ENCODE measurements at places on chromosomes 3 and 15. TPM values are rescaled to one million over a fixed set of nuclear protein-coding genes. Genes with fewer than 3 reads are reported as not detected.

DNA sequence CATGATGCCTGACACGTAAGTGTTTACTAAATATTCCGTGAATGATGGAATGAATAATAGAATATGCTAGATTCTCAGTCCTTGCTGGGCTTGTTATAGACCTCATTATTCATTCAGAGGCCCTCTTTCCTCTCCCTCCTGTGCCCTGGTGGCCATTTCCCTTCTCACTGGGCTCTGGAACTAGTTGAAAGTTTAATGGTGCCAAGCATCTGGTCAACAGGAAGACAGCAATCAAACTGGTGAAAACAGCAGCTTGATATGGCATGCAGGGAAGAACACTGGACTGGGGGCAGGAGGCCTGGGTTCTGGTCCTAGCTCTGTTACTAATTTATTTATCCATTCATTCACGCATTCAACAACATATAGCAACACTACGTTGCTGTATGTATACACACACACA, 3.7 kb upstream of the APOD start:
- H3K4me1 ChIP-seq, result peaks cover 8% of the 10 kb centered on the region
- no peaks in the 10 kb centered on the region for H3K36me3 ChIP-seq
- H3K27me3 ChIP-seq, result no peaks in the 10 kb centered on the region
- H3K27ac ChIP-seq, result no peak overlapping the region

- DNase-seq, result no peak
- H3K4me1 ChIP-seq, result no peaks in the 10 kb centered on the region
- peaks cover 40% of the 10 kb centered on the region for H3K36me3 ChIP-seq
- no peak overlapping the region for H3K27ac ChIP-seq
- H3K27me3 ChIP-seq, result no peaks in the 10 kb centered on the region
These were observed 48.1 kb downstream of the CALML4 start for GRCh38 chr15:68157074-68157473.

DNA sequence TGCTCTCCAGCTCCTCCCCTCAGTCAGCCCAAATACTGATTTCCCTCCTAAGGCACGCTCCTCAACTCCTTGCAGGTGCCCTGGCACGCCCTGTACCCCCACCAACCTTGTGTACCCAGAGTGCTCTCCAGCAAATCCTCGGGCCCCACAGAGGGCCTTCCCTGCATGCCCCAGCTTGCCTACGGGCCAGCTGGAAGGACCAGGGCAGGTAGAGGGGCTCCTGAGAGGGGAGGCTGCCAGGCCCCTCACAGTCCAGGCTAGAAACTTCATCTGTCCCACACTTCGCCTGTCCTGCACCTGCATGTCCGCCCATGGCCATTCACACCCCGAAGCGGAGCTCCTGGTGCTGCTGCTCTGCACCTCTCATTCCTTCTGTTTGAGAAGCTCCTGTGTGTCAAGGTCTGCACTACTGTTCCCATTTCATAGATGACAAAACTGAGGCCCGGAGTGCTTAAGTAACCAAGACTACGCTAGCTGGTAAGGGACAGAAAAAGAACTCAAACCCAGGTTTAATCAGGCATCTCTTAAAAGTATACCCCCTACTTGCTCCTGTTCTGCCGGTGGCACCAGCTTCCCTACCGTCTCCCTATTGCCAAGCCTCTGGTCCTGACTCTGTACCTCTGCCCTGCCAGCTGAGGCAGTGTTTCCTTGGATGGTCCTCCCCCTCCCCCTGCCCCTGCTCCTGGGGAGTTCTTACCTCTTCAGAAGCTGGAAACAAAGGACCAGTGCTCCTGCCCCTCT, 35.6 kb downstream of the ZXDC start:
- H3K36me3 ChIP-seq, result peaks cover 9% of the 10 kb centered on the region
- no peaks in the 10 kb centered on the region for H3K4me1 ChIP-seq
- no peak for DNase-seq

GRCh38 chr3:39631136-39631535, 163.7 kb downstream of the MOBP start:
- no peak overlapping the region for H3K27ac ChIP-seq
- no peaks in the 10 kb centered on the region for H3K4me1 ChIP-seq
- no peaks in the 10 kb centered on the region for H3K36me3 ChIP-seq
- DNase-seq, result no peak
- H3K27me3 ChIP-seq, result peaks cover 5% of the 10 kb centered on the region

GRCh38 chr15:62068071-62068809, 1.5 kb downstream of the C2CD4A start:
- H3K27ac ChIP-seq, result no peak overlapping the region
- DNase-seq, result peak; percentile 18
- peak overlapping the region; percentile 71 for H3K4me3 ChIP-seq
- H3K4me1 ChIP-seq, result peaks cover 16% of the 10 kb centered on the region
- peaks cover 58% of the 10 kb centered on the region for H3K27me3 ChIP-seq

GRCh38 chr3:140467104-140467577, 210.7 kb upstream of the TRIM42 start:
- peaks cover 2% of the 10 kb centered on the region for H3K27me3 ChIP-seq
- no peaks in the 10 kb centered on the region for H3K4me1 ChIP-seq

- no peaks in the 10 kb centered on the region for H3K27me3 ChIP-seq
- DNase-seq, result no peak
- no peak overlapping the region for H3K27ac ChIP-seq
- H3K4me1 ChIP-seq, result peaks cover 1% of the 10 kb centered on the region
These were observed 106.7 kb downstream of the ZNF621 start for GRCh38 chr3:40631341-40631995.

- no peaks in the 10 kb centered on the region for H3K36me3 ChIP-seq
- H3K4me1 ChIP-seq, result peaks cover 17% of the 10 kb centered on the region
- H3K4me3 ChIP-seq, result no peak overlapping the region
These were observed 359.2 kb upstream of the PROK2 start for GRCh38 chr3:72143966-72144717.

HTR3E gene
- not detected for total RNA-seq

ACAN gene
- not detected for total RNA-seq

- no peak overlapping the region for H3K27ac ChIP-seq
- no peak overlapping the region for H3K4me3 ChIP-seq
- no peaks in the 10 kb centered on the region for H3K4me1 ChIP-seq
- DNase-seq, result no peak
These were observed 160.9 kb upstream of the GALNT15 start for GRCh38 chr3:16013568-16013967.

DNA sequence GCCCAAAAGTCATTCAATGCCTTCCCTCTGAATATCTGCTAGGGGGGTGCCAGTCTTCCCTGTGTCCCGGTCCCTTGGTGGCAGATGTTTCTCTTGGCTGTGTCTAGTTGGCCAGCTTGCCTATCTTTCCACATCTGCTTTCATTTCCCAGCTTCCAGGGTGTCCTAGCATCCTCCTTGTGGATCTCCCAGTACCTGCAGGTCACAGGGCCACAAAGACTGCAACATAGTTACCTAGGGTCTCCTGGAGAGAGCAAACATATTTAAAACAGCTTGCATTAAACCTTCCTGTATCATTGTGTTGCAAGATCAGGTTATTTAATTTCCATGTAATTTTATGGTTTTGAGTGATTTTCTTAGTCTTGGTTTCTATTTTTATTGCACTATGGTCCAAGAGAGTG, 400.1 kb downstream of the GRM7 start:
- no peak overlapping the region for H3K27ac ChIP-seq
- no peaks in the 10 kb centered on the region for H3K4me1 ChIP-seq
- H3K27me3 ChIP-seq, result no peaks in the 10 kb centered on the region
- DNase-seq, result no peak
- no peaks in the 10 kb centered on the region for H3K36me3 ChIP-seq
- no peak overlapping the region for H3K4me3 ChIP-seq

DNA sequence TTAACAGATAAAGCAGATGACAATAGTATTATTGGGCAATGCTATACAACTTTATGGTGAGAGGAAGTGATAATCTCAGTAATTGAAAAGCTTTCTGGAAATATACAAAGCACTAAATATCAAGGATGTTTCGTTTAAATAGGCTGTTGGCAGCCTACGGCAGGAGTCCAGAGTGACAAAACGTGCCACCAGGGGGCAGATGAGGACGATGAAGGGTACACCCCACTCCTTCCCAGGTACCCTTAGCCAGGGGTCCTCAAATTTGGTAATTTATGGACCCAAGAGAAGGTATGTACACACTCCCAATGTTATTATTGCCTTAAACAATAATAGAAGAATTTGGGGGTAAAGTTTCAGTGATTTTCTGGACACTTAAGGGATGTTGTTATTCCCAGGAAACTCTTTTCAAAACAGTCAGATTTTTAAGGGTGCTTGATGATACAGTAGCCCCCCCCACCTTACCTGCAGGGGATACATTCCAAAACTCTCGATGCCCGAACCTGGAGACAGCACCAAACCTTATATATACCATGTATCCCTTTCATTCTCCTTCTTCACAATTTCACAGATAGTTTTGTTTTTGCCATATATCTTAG, 1.4 kb upstream of the MAGEL2 start:
- no peak overlapping the region for H3K4me3 ChIP-seq
- H3K36me3 ChIP-seq, result no peaks in the 10 kb centered on the region
- H3K4me1 ChIP-seq, result no peaks in the 10 kb centered on the region
- H3K27ac ChIP-seq, result no peak overlapping the region

GRCh38 chr15:66592505-66593218, 26.9 kb upstream of the LCTL start:
- no peak for DNase-seq
- no peaks in the 10 kb centered on the region for H3K36me3 ChIP-seq
- H3K4me1 ChIP-seq, result no peaks in the 10 kb centered on the region
- H3K27ac ChIP-seq, result no peak overlapping the region
- H3K4me3 ChIP-seq, result no peak overlapping the region

SLC28A1 gene
- not detected for total RNA-seq

DNA sequence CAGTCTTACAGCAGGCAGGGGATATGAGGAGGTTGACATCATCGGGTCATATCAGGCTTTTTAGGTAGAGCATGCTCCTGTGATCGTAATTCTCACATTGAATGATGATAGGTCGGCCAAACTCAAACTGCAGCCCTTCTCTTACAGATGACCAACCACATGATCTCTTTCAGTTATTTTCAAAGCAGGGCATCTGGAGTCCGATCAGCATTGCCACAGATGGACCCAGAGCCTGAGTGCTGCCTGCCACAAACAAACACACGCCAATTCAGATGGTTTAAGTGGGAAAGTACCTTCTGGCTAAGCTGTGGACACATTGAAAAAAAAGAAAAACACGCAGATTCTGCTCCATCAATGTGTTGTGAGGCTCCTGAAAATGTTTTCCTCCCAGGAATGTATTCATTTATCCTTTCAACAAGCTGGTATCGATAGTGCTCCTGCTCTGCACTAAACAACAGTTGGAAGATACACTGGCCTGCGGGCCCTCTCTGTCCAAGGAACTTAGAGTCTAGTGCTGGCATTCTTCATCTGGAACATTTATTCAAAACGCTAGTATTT, 31.2 kb downstream of the ARPP21 start:
- DNase-seq, result no peak
- H3K27me3 ChIP-seq, result no peaks in the 10 kb centered on the region
- H3K36me3 ChIP-seq, result no peaks in the 10 kb centered on the region
- no peaks in the 10 kb centered on the region for H3K4me1 ChIP-seq
- no peak overlapping the region for H3K4me3 ChIP-seq
- no peak overlapping the region for H3K27ac ChIP-seq

GRCh38 chr15:77634266-77634962, 1.7 kb upstream of the LINGO1 start:
- no peak overlapping the region for H3K27ac ChIP-seq
- no peak overlapping the region for H3K4me3 ChIP-seq
- H3K4me1 ChIP-seq, result peaks cover 7% of the 10 kb centered on the region

GRCh38 chr3:195247863-195248189, 23.1 kb downstream of the XXYLT1 start:
- DNase-seq, result no peak
- H3K4me3 ChIP-seq, result no peak overlapping the region
- H3K27ac ChIP-seq, result no peak overlapping the region
- H3K4me1 ChIP-seq, result peaks cover 18% of the 10 kb centered on the region

- no peaks in the 10 kb centered on the region for H3K36me3 ChIP-seq
- no peak for DNase-seq
- H3K27ac ChIP-seq, result no peak overlapping the region
- H3K4me1 ChIP-seq, result no peaks in the 10 kb centered on the region
- peaks cover 85% of the 10 kb centered on the region for H3K27me3 ChIP-seq
These were observed 1.4 kb downstream of the FEZF2 start for GRCh38 chr3:62371720-62372591.

DNA sequence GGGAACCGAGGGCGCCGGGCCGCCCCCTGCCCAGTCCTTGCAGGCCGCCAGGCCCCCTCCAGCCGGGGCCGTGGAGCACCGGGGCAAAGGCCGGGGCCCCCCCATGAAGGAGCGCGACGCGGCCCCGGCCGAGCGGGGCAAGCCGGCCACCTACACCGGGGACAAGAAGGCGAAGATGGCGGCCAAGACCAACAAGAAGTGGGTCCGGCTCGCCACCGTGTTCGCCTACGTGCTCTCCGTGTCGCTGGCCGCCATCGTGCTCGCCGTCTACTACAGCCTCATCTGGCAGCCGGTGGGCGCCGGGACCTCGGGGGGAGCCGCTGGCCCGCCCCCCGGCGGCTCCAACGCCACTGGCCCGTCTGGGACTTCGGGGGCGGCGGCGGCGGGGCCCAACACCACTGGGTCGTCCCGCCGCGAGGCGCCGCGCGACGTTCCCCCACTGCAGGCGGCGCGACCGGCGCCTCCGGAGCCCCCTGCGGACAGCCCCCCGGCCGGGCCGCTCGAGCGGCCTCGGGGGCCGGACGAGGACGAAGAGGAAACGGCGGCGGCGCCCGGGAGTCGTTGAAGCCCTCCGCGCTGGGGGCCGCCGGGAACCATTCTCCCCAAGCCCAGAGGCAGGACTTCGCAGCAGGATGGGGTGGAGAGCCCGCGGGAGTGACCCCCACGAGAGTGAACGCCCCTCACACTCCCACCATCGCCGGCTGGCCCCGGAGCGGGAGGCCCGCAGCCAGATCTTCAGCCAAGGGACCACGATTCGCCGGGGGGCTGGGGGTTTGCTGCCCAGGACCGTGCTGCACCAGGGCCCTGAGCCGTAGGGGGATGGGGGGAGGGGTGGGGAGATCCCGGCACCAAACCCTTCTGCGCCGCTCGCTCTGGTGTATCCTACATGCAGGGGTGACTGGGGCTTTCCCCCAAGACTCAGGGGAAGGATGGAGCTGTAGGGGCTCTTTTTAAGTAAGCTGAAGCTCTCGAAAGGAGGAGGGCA, 753 bp downstream of the INAFM2 start:
- no peak for DNase-seq
- H3K36me3 ChIP-seq, result peaks cover 15% of the 10 kb centered on the region
- H3K27ac ChIP-seq, result peak overlapping the region; percentile 12

TGM5 gene
- total RNA-seq, result 0.21 TPM

- H3K27ac ChIP-seq, result no peak overlapping the region
These were observed 33.2 kb upstream of the TSPAN3 start for GRCh38 chr15:77104155-77104554.

- H3K27ac ChIP-seq, result no peak overlapping the region
- H3K27me3 ChIP-seq, result no peaks in the 10 kb centered on the region
- peaks cover 19% of the 10 kb centered on the region for H3K4me1 ChIP-seq
- peaks cover 73% of the 10 kb centered on the region for H3K36me3 ChIP-seq
- no peak overlapping the region for H3K4me3 ChIP-seq
These were observed 22.0 kb upstream of the LEKR1 start for GRCh38 chr3:156803952-156804741.

FOXB1 gene
- 11.8 TPM for total RNA-seq

GRCh38 chr3:69547461-69547880, 161.6 kb upstream of the FRMD4B start:
- H3K4me3 ChIP-seq, result no peak overlapping the region
- H3K27ac ChIP-seq, result no peak overlapping the region
- H3K27me3 ChIP-seq, result peaks cover 13% of the 10 kb centered on the region
- H3K36me3 ChIP-seq, result no peaks in the 10 kb centered on the region
- no peak for DNase-seq
- H3K4me1 ChIP-seq, result no peaks in the 10 kb centered on the region

- H3K36me3 ChIP-seq, result peaks cover 21% of the 10 kb centered on the region
- H3K27ac ChIP-seq, result no peak overlapping the region
- no peak for DNase-seq
- H3K4me1 ChIP-seq, result peaks cover 31% of the 10 kb centered on the region
- H3K4me3 ChIP-seq, result no peak overlapping the region
- peaks cover 5% of the 10 kb centered on the region for H3K27me3 ChIP-seq
These were observed 23.9 kb downstream of the CHDH start for GRCh38 chr3:53822331-53822741.

SNRPN gene
- 38.2 TPM for total RNA-seq
